GM23338 (cell line): ENCODE measurements at places on chromosomes 2 and 18. TPM values are rescaled to one million over a fixed set of nuclear protein-coding genes. Genes with fewer than 3 reads are reported as not detected.

Gene RGPD4
- not detected in 2 replicates for total RNA-seq

Gene SALL3
- total RNA-seq, result 29.0 and 39.8 TPM in 2 replicates

Gene NCKAP1
- total RNA-seq, result 157 and 179 TPM in 2 replicates

Gene MC2R
- total RNA-seq, result not detected in 2 replicates

Gene WDSUB1
- 6.3 and 9.9 TPM in 2 replicates for total RNA-seq

Gene SERPINB2
- not detected in 2 replicates for total RNA-seq

Gene TMEM163
- total RNA-seq, result 0.85 and 1.1 TPM in 2 replicates

Gene FBXO41
- total RNA-seq, result 13.8 and 16.5 TPM in 2 replicates

Gene HOXD3
- total RNA-seq, result not detected in 2 replicates

Gene CYS1
- total RNA-seq, result 0.04 and 0.31 TPM in 2 replicates

Gene PRKAG3
- total RNA-seq, result not detected in 2 replicates

Gene PSD4
- 0.66 and 1.1 TPM in 2 replicates for total RNA-seq

Gene ATOH8
- total RNA-seq, result 0.62 and 0.97 TPM in 2 replicates

Gene MTCL1
- total RNA-seq, result 35.1 and 45.0 TPM in 2 replicates

Gene TFCP2L1
- total RNA-seq, result 4.5 and 6.4 TPM in 2 replicates

Gene MEX3C
- total RNA-seq, result 109 and 118 TPM in 2 replicates

Gene DLX2
- 0.16 and 0.24 TPM in 2 replicates for total RNA-seq

Gene EN1
- total RNA-seq, result 0.24 TPM in 1 of 2 replicates, not detected in the other

Gene DYNAP
- 0.28 and 1.0 TPM in 2 replicates for total RNA-seq

Gene EDAR
- not detected in 2 replicates for total RNA-seq

Gene EPB41L3
- total RNA-seq, result 11.7 and 17.0 TPM in 2 replicates

Gene FSHR
- not detected in 2 replicates for total RNA-seq

Gene ZCCHC2
- 14.4 and 15.4 TPM in 2 replicates for total RNA-seq

Gene SKOR2
- total RNA-seq, result 0.42 TPM in 1 of 2 replicates, not detected in the other

Gene ACMSD
- not detected in 2 replicates for total RNA-seq

Gene RAD51AP2
- total RNA-seq, result 0.38 TPM in 1 of 2 replicates, not detected in the other

Gene MAP4K4
- 77.2 and 99.2 TPM in 2 replicates for total RNA-seq

Gene SLC8A1
- 2.5 and 3.3 TPM in 2 replicates for total RNA-seq

Gene MREG
- 25.3 and 25.8 TPM in 2 replicates for total RNA-seq

Gene CSRNP3
- total RNA-seq, result 3.0 and 3.8 TPM in 2 replicates
